Activated T-cell treated with anti-CD3 and anti-CD28 coated beads for 24 hours (primary cell): ENCODE measurements at places on chromosomes 3 and 15.

DNA sequence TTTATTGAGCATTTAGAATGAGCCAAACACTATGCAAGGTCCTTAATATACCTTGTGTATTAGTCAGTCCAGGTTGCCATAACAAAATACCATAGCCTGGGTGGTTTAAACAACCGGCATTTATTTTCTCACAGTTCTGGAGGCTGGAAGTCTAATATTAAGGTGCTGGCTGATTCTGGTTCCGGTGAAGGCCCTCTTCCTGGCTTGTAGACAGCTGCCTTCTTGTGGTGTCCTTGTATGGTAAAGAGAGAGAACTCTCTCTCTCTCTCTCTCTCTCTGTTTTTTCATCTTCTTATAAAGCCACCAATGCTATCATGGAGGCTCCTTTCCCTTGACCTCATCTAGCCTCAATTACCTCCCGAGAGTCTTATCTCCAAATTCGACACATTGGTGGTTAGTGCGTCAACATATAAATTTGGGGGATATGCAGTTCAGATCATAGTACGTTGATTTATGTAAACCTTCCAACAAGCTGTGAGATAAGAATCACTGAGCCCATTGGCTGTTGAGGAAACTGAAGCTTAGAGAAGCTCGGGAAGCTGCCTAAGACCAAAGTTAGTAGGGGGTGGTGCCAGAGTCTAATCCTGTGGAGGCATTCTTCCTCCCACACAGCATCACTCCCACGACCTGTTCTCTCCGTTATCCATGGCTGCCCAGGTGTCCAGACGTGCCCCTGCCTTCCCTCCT lies 298.0 kb upstream of the PROK2 start:
- no peak for DNase-seq

- DNase-seq, result no peak
Observed at GRCh38 chr3:159892171-159892795, 96.4 kb upstream of the IL12A start.

GRCh38 chr3:196927571-196928453 lies 14.5 kb downstream of the NCBP2 start:
- no peak for DNase-seq

- DNase-seq, result peak; percentile 6
Observed at GRCh38 chr15:99014803-99015697, 7.5 kb upstream of the PGPEP1L start.

- DNase-seq, result peak; percentile 9
Observed at GRCh38 chr15:26260517-26261133, 397.5 kb upstream of the ATP10A start.
